ENCODE measurements at places on chromosomes 11 and 22.

DNA sequence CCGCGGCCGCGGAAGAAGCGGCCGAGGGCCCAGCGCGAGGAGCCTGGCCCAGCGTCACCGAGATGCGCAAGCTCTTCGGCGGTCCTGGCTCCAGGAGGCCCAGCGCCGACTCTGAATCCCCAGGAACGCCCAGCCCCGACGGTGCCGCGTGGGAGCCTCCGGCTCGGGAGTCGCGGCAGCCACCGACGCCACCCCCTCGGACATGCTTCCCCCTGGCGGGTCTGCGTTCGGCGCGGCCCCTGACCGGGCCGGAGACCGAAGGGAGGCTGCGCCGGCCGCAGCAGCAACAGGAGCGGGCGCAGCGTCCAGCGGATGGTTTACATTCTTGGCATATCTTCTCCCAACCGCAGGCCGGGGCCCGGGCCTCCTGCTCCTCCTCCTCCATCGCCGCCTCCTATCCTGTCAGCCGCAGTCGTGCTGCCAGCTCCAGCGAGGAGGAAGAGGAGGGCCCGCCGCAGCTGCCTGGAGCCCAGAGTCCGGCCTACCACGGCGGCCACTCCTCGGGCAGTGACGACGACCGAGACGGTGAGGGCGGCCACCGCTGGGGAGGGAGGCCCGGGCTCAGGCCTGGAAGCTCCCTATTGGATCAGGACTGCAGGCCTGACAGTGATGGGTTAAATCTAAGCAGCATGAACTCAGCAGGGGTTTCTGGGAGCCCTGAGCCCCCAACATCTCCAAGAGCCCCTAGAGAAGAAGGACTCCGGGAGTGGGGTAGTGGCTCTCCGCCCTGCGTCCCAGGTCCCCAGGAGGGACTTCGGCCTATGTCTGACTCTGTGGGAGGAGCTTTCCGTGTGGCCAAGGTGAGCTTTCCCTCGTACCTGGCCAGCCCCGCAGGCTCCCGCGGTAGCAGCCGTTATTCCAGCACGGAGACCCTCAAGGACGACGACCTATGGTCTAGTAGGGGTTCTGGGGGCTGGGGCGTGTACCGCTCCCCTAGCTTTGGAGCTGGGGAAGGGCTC lies 1.2 kb downstream of the ARHGEF17 start:
- no peak for DNase-seq

- DNase-seq = peak; percentile 83
Observed at GRCh38 chr11:64489831-64490441, 101.1 kb upstream of the SLC22A12 start.

GRCh38 chr11:64672875-64673274 lies 50.1 kb downstream of the NRXN2 start:
- no peak for DNase-seq

DNA sequence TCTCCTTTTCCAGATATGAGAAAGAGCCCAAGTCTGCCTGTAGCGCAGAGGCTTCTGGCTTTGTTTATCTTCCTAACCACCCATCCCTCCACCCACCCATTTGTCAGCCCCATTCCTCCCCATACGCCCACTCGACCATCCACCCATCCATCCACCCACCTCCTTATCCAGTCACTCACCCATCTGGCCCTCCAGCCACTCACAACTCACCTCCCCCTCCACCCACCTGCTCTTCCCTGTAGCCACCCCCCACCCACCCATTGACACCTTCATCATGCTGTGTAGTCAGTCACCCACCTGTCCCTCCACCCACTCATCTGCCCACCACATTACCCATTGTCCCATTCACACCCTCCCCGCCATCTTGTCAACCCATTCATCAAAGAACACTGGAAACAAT lies 5.5 kb downstream of the CST6 start:
- DNase-seq = no peak

DNA sequence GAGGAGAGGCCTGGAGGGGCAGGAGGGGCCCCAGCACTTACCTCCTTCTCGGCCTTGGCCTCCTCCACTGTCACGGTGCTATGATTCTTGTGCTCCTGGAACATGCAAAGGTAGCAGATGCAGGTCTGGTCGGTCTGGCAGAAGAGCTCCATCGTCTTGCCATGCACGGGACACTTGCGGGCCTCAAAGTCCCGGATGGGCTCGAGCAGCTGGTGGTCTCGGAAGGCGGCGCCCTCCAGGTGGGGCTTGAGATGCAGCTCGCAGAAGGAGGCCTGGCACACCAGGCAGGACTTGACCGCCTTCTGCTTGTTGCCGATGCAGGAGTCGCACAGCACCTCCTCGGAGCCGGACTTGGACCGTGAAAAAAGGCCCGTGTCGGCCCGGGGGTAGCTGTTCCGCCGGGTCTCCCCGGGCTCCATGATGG lies 714 bp downstream of the TRIM29 start:
- DNase-seq = peak; percentile 17

DNA sequence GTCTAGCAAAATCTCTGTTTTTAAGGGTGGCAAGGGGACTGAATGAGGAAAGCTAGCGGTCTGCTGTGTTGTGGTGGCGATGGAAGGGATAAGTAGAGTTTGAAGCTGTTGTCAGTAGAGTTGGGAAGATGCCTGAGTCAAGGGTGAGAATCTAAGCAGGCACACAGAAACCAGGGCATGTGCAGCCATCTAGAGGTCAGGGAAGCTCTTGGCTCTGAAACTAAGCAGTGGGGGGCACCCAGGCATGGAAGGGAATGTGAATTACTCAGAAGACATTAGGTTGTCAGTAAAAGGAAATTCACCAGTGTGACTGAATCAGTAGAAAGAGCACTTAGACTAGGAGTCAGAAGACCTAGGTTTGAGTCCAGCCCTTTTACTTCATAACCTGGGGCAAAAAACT lies 15.4 kb downstream of the BMAL1 start:
- no peak for DNase-seq

DNA sequence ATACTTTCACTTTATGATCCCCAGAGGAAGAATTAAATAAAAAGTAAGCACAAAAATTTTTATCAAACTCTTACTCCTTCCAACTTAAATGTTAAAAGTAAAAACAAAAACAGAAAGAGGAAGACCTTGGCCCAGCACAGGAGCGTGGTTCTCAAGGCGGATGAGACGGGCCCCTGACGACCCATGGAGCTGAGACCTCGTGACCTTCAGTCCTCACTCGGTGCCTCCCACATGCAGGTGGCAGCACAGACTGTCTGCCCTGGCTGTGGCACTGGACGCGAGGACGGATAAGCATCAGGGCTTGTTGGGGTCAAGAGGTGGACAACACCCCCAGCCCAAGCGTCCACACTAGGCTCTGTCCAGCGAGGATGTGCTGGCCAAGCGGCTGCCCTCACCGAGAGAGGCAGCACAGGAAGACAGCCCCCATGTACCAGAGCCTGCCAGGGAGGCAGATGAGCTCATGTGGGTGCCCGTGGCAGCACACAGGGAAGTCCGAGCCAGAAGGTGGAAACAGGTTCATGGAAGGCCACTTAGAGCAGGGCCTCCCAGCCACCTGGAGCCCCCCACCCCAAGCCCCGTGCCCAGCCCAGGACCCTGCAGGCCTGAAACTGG lies 1389.8 kb downstream of the TBC1D22A start:
- no peak for DNase-seq

DNA sequence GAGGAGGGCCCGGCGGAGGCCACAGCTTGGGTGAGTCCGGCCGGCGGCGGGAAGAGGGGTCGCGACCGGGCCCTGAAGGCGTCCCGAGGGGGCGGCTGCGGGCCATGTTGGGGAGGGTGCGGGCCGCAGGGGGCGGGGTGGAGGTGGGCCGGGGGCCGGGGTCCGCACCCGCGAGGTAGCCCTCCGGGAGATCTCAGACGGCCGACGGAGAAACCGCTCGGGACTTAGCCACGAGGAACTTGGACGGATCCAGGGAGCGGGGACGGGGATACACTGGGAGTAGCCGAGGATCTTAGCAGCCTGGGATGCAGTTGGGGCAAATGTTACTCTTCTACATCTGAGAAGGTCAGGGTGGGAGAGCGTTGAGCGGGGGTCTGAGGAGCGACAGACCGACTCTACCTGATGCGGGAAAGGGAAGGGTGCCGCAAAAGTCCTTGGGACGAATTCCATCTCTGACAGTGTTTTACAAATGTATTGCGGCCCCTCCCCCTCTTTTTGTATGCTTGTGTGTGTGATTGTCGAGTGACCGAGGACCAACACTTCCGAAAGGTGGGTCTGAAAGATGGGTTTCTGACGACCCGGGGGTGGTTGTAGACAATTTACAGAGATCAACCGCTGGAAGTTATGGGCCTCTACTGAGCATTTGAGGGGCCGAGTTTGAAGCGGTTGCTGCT lies 658 bp downstream of the STIP1 start:
- peak; percentile 72 for DNase-seq

DNA sequence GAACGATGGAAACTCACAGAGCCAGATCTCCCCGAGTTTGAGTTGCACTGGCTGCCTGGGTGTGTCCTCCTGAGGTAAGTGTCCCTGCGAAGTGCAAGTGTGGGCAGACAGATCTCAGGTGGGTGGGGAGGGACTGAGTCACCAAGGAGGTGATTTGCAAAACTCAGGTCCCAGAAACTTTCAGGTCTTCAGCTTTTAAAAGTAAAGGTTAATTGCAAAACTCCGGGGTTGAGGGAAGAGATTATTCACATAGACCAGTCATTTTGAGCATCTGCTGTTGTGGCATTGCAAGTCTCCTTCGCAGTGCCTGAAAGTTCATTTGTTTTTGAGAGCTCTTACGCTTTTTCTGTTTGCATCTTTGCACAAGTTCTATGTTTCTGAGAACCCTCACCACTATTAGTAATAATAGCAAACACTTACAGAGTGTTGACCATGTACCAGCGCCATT lies 7.1 kb downstream of the CD44 start:
- peak; percentile 80 for DNase-seq

DNA sequence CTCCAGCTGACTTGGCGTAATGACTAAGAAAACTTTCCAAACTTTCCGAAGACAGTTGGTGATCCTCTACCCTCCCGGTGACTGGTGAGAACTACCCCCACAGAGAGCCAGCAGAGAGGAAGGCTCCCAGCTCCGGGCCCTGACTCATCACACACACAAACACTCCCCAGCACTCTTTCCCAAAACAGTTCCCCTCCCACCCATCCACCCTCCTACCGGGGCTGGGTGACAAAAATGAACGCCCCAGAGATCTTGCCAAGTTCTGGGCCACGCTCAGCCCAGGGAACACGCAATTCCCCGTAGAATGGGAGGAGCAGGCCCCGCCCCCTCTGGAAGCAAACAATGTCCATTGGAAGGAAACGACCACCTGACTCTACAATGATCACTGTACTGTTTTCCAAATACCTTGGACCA lies 21.3 kb upstream of the JAM3 start:
- no peak for DNase-seq

- no peak for DNase-seq
Observed at GRCh38 chr11:19589567-19590260, 122.9 kb upstream of the NAV2 start.

DNA sequence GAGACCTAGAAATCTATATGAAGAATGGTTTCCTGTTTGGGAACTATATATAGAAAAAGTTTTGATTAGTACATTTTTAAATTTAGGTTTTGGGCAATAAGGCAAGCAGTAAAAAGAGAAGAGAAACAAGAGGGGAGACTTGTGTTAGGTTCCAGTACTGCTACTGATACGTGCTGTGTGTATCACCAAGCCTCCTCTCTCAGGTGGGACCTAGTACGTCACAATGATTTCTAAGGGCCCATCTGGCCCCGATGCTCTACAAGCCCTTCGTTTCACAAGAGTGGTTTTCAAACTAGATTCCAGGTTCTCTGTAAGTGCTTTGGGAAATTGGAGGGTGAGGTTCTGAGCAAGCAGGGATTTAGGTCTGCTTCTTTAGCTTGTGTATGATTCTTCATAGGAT lies 39.2 kb downstream of the USP35 start:
- no peak for DNase-seq

DNA sequence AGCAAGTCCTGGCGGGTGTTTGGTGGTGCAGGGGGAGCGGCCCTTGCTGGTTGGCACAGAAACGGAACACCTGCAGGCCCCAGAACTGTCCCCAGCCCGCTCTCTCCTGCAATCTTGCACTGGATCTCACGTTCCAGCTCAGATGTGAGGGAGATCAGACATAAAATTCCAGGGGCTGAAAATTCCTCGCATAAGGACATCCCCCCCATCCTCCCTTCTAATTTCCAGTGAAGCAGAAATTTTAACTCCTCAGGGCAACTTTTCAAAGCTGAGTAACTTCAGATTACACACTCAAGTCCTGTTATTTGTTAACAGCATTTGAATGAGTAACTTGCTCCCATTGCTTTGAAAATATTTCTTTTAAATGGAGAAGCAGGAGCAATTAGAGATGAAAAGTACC lies 40.3 kb upstream of the RASSF10 start:
- no peak for DNase-seq

GRCh38 chr11:90229791-90230190 lies 6.9 kb upstream of the CHORDC1 start:
- no peak for DNase-seq

DNA sequence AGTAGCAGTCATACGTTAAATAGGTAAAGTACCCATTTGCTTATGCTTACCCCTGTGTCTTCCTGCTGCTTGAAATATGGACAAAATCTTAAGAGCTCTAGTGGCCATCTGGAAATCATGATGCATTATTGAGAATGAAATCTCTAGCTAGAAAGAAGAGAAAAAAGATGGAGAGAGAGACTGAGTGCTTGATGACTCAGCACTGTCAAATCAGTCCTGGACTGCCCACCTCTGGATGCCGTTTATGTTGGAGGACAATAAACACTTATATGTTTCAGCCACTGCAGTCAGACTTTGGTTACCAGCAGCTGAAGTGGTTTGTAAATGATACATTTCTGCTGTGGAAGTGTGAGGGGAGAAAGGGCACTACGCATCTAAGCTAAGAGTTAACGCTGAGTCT lies 3.6 kb downstream of the OR8B4 start:
- DNase-seq = no peak

- no peak for DNase-seq
Observed at GRCh38 chr11:70646272-70647049, 248.1 kb downstream of the CTTN start.

- DNase-seq = no peak
Observed at GRCh38 chr11:104146421-104146820, 17.5 kb downstream of the PDGFD start.

GRCh38 chr11:86918496-86918895 lies 36.7 kb downstream of the FZD4 start:
- DNase-seq = no peak

- DNase-seq = no peak
Observed at GRCh38 chr22:45399712-45400445, 13.5 kb downstream of the SMC1B start.

- DNase-seq = no peak
Observed at GRCh38 chr11:34976496-34977088, 60.2 kb downstream of the PDHX start.

DNA sequence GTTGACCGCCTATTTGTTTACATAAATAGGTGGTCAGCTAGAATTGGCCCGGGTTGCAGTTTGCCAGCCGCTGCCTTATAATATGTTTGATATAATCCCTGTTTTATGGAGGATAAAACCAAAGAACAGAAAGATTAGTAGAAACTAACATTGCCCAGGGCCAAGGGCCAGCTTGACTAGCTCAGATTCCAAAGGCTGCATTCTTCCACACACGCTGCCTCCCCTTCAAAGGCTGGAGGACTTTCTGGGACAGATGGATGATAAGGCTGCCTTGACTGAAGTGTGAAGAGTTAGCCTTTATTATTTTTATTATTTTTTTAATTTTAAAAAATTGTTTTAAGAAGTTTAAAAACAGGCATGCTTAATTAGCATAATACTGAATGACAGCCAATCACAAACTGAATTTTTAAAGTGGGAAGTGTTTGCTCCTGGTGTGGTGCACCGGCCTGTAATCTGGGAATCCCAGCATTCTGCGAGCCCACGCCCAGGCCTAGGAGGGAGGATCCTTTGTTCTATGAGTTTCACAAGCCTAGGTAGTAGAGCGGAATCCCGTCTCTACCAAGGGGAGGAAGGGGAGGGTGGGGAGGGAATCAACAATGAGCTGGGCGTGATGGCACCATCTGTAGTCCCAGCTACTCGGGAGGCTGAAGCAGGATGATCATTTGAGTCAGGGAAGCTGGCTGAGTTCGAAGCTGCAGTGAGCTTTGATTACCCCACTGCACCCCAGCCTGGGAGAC lies 114.9 kb downstream of the NAV2 start:
- no peak for DNase-seq

All from activated CD8-positive, alpha-beta memory T cell treated with anti-CD3 and anti-CD28 coated beads, Interleukin-2, amount 50 U/mL, for 48 hours (primary cell).